ENCODE measurements at places on chromosomes 2 and 18.

- no peak for DNase-seq
Observed at GRCh38 chr2:66498289-66498975, 63.5 kb downstream of the MEIS1 start.

DNA sequence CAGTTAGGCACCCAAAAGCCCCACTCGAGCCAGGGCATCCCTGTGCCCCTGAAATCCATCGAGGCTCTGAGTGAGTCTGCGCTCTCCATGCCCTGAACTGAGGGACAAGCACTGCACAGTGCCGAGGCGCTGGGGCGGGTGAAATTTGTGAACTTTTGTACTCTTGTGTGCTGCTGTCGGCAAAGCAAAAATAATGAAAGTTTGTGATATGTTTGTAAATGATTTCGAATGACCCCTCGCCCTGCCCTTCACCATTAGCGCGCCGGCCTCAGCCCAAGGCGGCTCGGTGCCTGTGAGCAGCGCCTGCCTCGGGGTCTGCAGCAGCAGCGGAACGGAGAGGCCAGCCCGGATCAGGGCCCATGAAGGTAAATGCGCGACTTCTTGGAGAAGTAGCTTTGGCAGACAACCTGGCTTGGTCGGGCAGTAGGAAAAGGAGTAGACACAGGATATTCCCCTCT lies 1.8 kb upstream of the HOXD4 start:
- DNase-seq: no peak

DNA sequence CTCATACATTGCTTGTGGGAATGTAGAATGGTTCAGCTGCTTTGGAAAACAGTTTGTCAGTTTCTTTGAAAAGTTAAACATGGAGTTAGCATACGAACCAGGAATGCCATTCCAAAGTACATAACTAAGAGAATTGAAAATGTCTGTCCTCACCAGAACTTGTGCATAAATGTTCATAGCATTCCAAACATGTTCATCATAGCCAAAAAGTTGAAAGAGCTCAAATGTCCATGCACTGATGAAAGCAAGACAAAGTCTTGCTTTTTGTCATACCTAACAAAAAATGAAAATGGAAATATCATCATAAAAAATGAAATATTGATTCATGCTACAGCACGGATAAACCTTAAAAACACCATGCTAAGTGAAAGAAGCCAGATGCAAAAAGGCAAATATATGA lies 408.8 kb upstream of the UBE2E3 start:
- DNase-seq: no peak

- no peak for DNase-seq
Observed at GRCh38 chr2:63870679-63871078, 29.0 kb downstream of the UGP2 start.

- no peak for DNase-seq
Observed at GRCh38 chr18:25248755-25249154, 103.2 kb downstream of the ZNF521 start.

- no peak for DNase-seq
Observed at GRCh38 chr2:2696733-2697455, 365.8 kb upstream of the MYT1L start.

GRCh38 chr18:42373584-42373983 lies 418.6 kb downstream of the PIK3C3 start:
- DNase-seq: no peak

DNA sequence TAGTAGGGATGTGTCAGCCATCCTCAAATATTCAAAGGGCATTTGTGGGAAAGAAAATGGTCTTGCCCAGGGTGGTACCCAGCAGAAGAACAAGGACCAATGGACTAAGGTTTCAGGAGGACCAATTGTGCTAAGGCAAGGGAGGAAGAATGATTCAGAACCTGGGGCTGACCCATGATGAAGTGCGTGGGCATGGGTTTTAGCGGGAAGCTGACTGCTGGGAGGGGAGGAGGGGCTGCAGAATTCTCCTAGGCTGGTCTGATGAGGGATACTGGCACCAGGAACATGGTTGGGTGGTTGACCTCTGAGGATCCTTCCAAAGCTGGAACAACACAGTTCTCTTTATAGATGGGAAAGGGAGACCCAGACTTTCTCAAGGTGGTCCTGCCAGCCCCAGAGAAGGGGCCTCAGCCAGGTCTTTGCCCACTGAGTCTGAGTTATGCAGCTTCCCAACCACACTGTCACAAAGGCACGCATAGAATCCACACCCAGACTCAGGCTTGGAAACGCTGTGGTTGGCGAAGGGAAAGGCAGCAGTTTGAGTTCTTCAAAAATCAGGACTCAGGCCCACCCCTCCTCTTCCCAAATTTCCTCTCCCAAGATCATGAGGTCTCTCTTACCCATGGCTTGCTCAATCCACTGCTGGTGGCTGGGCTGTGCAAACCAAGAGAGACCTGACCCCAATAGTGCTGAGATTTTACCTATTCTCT lies 37.3 kb downstream of the MARCO start:
- no peak for DNase-seq

Measured in anterior cingulate cortex (tissue), 58 donors.